ENCODE measurements at places on chromosomes 4 and X.

DNA sequence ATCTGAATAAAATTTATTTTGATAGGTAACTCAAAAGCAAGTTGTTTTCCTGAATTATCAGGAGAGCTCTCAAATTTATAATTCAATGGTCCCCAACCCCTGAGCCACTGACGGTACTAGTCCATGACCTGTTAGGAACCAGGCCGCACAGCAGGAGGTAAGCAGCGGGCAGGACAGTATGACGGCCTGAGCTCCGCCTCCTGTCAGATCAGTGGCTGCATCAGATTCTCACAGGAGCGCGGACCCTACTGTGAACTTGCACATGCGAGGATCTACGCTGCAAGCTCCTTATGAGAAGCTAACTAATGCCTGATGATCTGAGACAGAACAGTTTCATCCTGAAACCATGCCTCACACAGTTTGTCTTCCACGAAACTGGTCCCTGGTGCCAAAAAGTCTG, 37.9 kb upstream of the SEC24B start:
- DNase-seq = no peak

DNA sequence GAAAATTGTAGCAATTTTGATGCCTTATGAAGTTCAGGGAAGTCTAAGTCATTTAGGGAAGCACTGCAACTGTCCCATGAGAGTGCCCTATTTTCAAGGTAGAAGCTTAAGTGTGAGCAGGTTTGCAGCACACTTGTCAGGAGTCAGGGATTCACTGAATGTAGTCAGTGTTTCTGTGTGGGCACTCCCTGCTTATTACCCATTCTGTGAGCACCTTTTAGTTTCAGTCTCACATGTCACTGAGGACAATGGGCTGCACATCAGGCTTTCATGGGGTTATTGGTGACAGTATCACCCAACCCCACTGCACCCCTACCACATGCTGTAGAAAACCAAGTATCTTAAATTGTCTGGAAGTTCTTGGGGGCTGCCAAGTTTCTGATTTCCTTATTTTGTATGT, 2.9 kb upstream of the CCNG2 start:
- no peak for DNase-seq

DNA sequence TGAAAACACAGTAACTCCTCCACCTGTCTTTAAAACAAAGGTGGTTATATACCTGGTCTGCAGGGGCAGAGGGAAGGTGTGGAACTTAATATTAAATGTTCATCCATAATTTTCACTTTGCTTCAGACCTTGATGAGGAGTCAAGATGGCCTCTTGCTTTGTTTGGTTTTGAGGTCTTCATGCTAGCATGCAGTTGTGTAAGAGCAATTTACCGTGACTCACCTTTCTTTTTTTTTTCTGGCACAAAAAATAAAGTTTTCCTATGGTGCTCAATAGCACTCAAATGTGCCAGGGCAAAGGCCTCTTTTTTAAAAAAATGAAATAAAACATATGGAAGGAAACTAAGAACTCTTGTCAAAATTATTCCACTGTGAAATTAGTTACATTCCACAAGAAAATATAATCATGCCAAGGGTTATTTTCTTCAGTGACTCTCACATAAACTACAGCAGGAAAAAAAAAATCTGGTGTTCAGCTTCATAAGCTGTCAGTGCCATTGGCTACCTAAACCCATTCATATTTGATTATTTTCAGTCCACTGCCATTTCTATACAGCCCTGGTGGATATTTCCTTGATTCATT, 128.2 kb downstream of the SLC7A11 start:
- DNase-seq = no peak

DNA sequence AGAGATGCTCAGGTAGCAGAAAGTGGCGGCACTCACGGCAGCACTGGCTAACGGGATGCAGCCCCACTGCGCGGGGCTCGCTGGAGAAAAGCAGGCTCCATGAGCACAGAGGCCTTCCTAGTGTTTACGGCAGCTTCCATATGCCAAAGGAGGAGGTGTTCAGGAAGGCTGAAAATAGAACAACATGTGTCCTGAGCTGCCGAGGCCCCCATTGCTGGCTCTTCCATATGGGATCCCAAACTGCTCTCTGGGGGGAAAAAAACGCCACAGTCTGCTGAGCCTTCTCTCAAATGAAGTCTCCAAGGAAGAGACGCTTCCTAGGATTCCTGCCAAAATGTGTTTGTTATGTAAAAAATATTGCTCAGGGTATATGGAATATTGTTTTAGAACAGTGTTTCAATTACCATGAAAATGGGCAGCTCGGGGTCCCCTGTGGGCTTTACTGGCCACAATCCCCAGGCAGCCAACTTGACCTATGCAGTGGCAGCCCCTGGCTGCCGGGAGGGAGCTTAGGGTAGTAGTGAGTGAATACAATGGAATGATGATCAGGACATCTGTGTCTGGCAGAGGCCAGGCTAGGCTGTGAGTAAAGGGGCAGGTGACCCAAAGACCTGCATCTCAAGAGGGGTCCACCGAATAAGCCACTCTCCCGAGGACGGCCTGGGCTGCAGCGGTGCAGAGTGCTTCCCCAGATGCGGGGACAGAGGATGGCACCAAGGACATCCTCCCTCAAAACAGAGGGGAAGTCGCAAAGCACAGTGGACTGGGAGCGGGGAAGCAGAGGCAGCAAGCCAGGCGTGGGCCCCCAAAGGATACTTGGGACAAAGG, 170.1 kb downstream of the AFAP1 start:
- no peak for DNase-seq

- DNase-seq = no peak
These were observed 2.7 kb upstream of the GAGE10 start for GRCh38 chrX:49300703-49301102.

DNA sequence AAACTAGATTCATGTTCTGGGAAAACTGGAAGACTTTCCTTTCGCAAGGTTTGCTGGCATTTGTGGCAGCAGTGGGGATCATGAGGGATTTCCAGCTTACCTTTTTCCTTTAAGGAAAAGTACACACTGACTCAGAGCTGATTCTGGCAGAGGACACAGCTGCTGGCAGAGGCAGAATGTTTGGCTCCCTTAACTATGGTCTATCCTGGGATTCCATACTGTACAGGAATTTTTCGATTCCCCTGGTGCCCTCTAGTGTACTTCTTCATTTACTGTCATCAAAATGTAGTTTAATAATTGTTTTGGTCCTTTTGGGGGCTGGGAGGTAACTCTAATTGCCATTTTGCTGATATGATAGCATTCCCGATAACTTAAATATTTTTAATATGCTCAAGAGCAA, 152.7 kb downstream of the GABRG1 start:
- no peak for DNase-seq

DNA sequence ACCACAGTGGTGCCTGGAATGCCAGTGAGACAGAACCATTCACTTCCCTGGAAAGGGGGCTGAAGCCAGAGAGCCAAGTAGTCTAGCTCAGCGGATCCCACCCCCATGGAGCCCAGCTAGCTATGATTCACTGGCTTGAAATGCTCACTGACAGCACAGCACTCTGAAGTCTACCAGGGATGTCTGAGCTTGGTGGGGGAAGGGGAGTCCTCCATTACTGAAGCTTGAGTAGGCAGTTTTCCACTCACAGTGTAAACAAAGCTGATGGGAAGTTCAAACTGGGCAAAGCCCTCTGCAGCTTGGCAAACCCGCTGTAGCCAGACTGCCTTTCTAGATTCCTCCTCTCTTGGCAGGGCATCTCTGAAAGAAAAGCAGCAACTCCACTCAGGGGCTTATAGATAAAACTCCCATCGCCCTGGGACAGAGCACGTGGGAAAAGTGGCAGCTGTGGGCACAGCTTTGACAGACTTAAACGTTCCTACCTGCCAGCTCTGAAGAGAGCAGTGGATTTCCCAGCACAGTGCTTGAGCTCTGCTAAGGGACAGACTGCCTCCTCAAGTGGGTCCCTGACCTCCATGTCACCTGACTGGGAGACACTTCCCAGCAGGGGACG, 32.0 kb downstream of the NAP1L2 start:
- DNase-seq = no peak

- DNase-seq = no peak
These were observed 9.0 kb downstream of the KLHL8 start for GRCh38 chr4:87211249-87211952.

GRCh38 chr4:179563741-179564140, 2121.5 kb upstream of the AGA start:
- DNase-seq = no peak

DNA sequence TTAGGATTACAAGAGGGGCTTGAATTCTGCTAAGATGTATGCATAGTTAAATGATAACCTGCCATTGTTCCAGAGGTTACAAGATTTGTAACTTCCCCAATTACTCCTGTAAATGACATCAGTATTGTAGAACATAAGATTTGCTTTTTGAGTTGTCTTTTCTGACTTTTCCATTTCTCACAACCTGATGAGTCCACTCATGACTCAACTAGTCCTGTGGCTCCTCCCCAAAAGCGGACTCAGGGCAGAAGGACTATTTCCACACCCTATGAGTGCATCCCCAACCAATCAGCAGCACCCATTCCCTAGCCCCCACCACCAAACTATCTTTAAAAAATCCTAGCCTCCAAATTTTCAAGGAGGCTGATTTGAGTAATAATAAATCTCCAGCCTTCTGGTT, 54.7 kb downstream of the HOPX start:
- no peak for DNase-seq

- no peak for DNase-seq
These were observed 8.6 kb downstream of the LCORL start for GRCh38 chr4:18012807-18013462.

- DNase-seq = no peak
These were observed 110.8 kb upstream of the FAM9B start for GRCh38 chrX:9144701-9145241.

- DNase-seq = no peak
These were observed 7.5 kb downstream of the PLXNA3 start for GRCh38 chrX:154465601-154466000.

DNA sequence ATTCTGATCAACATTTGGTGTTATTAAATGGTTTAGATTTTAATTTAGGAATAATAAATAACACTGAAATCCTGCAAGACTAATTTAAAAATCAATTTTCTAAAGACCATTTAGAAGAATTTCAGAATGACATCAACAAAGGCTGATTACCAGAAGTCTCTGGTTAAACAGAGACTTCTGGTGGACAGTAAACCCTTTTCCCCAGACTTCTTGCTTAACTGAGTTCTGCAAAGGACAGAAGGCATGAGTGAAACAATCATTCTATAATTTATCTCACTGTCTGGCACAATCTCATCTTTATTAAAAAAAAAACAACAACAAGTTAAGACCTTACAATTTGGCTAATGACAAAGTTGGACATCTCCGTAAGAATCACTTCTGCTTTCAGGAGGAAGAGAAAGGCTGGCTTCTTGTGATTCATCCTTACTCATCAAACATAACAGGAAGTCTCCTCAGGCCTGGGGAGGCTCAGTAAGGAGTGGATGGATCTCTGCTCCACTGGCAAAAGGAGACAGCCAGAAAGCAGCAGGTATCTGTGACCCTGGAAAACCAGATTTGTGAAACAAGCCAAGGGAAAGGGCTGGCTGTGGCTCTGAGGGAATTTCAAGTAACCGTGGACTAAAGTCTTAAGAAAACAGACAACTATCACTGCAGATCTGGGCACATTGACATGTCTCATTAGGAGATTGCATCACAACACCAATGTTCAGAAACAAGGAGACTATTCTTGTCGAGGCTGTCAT, 908 bp upstream of the TLR6 start:
- no peak for DNase-seq

DNA sequence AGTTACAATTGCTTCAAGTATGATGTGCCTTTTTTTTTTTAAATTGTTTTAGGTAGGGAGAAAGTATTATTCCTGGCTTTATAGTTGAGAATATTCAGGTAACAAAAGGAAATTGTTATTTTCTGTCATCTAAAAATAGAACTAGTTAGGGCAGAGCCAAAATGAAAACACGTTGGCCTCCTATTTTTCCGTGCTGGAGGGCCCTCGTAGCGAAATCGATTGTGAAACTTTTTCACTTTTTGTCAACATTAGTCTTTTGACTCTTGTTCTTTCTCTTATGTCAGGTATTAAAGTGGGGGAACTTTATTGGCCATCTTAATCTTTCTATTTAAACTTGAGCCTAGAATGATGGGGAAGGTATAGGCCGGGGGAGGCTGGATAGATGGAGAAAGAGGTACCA, 104.9 kb downstream of the ARHGAP10 start:
- no peak for DNase-seq

GRCh38 chr4:6423575-6423974, 48.8 kb downstream of the PPP2R2C start:
- DNase-seq = no peak

DNA sequence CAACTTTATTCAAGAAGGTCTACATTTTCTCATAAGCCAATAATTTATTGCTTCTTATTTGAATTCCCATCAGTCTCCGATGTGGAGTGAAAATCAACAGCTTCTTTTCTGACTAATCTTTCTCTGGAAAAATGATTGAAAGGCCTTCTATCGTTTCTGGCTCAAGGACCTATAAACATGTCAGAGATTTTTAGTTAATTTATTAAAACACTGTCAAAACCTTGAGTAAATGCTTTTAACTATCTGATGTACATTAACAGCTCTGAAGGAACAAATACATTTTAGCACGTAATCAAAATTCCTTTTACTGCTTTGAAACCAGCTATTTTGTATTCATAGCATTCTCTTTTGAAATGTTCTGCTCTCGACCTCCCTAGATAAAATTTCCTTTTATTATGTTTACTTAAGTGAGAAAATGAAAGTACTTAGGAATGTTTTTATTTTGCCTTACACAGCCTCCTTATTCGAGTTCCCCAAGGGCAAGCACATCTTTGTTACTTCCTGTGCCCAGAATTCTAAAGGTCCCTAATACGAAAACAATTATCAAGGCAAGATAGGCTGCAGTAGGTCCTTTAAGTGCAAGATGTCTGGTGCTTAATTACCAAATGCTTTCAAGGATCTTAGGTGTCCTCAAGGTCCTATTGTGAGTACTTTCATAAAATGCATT, 3.1 kb upstream of the ZFX start:
- DNase-seq = no peak

DNA sequence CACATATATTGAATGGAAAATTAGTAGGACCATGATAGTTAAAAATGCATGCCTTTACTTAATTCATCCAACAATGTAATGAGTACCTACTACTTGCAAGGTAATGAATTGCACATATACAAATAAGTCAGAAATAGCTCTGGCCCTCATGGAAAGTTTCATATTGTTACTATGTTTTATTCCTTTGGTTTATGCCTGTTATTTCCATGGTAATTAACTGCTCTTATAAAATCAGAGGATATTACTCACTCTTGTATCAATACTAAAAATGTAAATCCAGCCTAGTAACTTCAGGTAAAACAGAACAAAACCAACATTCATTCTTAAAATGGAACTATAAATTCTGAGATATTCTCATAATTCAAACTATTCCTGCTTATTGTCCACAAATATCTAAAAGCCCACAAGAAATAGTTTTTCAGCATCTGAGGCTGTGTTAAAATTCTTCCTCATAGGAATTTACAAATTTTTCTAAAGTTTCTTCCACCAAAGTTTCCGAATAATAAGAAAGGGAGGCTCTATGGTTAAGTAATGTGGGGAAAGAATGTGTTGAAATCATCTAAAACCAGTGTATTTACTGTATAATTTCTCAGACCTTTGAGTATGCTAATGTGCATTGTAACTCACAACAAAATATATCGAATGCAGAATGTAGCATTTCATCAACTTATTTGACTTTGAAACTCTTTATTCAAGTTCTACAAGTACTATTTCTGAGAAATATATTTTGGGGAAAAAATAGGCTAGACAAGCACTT, 444.2 kb downstream of the PDGFC start:
- no peak for DNase-seq

GRCh38 chrX:68443155-68443868, 10.0 kb upstream of the OPHN1 start:
- no peak for DNase-seq

Data from Caco-2 (cell line).